ENCODE measurements at places on chromosomes 4 and X. TPM values are rescaled to one million over a fixed set of nuclear protein-coding genes. Genes with fewer than 3 reads are reported as not detected.

The DMRTC1 gene
- not detected for total RNA-seq

The GATA1 gene
- total RNA-seq = not detected

The CABS1 gene
- total RNA-seq = not detected

The SHROOM4 gene
- 0.43 TPM for total RNA-seq

The CENPVL1 gene
- total RNA-seq = not detected

The STK32B gene
- total RNA-seq = 1.3 TPM

The SH3TC1 gene
- 3.9 TPM for total RNA-seq

The UGT8 gene
- 0.32 TPM for total RNA-seq

The SLC2A9 gene
- 0.43 TPM for total RNA-seq

The NDNF gene
- total RNA-seq = 0.32 TPM

The GAGE2A gene
- not detected for total RNA-seq

The GUCY2F gene
- total RNA-seq = under 0.01 TPM

The TASL gene
- total RNA-seq = not detected

The ADH7 gene
- not detected for total RNA-seq

The ODAM gene
- not detected for total RNA-seq

The HSD17B11 gene
- 24.2 TPM for total RNA-seq

The PAK3 gene
- total RNA-seq = 2.2 TPM

The TMEM35A gene
- 1.9 TPM for total RNA-seq

The RAB41 gene
- not detected for total RNA-seq

The F8 gene
- 2.2 TPM for total RNA-seq

The EFNB1 gene
- 24.6 TPM for total RNA-seq

The CPE gene
- total RNA-seq = 3.5 TPM

The EGFL6 gene
- total RNA-seq = 0.32 TPM

The S100P gene
- not detected for total RNA-seq

The UGDH gene
- total RNA-seq = 163 TPM

The CXorf49 gene
- not detected for total RNA-seq

The CLDN22 gene
- total RNA-seq = not detected

The GAGE12F gene
- total RNA-seq = not detected

The CLIC2 gene
- total RNA-seq = 1.3 TPM

The KDR gene
- 0.86 TPM for total RNA-seq

The MAP7D3 gene
- total RNA-seq = 14.5 TPM

The TMEM164 gene
- total RNA-seq = 11.7 TPM

The UBA1 gene
- total RNA-seq = 189 TPM

The GASK1B gene
- total RNA-seq = 73.8 TPM

All from fibroblast of villous mesenchyme (primary cell).